ENCODE measurements at places on chromosomes 3 and 15. TPM values are rescaled to one million over a fixed set of nuclear protein-coding genes. Genes with fewer than 3 reads are reported as not detected.

- no peak for DNase-seq
Measured at GRCh38 chr3:127666676-127667075, 6.1 kb upstream of the ABTB1 start.

DNA sequence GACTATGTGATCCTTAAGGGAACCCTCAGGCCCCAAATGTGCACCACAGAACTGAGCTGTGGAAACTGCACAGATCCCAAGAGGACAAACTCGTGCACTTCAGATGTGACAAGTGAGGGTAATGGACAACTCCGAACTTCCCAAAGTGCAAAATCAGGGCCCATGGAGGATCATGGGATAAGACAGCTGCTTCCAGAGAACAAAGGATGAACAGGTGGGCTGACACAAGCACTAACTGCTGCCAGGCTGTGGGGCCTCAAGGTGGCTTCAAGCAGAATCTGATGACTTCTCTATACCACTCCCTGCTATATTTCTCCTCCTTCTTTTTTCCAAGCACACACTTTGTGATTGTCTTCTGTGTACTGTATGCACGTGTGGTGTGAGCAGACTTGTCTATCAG, 5.4 kb downstream of the TARS3 start:
- no peak for DNase-seq

DNA sequence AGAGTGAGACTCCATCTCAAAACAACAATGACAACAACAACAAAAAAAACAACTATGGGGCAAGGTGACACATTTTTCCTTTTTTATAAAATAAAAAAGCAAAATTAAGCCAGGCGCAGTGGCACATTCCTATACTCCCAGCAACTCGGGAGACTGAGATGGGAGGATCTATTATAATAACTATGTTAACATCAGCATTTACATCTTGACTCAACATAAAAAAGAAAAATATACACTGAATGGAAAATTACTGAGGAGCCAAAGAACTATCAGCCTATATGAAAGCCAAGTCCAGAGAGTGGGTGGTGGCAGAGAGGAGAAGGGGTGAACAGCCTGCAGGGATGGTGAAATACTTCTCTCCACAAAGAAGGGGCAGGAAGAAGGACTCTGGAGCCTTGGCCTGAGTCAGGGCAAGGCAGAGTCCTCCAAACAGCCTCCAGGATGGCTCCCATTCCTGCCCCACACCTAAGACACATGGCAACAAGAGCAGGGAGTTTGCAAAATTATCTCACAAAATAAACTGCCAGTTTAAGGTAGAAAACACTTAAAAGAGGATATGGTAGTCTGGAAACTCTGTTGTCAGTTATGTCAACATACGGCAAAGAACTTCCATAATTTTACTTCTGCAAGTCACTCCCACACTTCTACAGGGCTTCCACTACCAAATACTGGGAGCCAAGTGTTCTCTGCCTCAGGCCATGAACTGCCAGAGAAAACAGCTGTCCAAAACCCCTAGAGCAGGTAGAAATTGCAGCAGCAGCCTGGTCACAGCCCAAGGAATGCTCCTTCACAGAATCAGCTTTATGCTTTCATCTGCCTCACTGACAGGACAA, 25.9 kb downstream of the HSPBAP1 start:
- DNase-seq = no peak

DNA sequence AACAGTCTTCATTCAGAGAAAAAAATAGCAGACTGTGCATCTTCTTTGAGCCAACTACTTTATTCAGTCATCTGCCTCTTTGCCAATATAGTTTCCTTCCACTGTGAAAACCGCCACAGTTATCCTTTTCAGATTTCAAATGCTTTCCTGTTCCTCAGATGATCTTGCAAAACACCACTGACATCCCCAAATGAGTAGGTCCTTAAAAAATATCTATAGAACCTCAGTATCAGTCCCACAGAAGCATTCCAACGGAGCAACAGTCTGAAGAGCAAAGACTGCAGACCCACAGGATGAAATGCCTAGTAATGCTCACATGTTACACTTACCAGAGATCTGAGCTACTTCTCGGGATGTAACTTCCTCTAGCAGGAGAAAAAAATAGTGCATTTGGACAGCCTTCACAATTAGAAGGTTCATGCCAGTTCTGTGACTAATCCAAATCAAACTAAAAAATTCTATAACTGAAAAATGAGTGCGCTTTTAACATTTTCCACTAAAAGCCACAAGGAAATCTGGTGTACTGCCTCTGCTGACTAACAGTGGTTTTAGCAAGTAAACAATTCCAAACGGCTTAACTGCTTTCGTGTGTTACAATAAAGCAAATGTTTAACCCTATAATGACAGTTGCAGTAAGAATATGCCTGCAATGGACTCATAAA, at the start of gene ANKRD28:
TSS of gene ANKRD28 (minus strand) at position 338 of the 662 bp plus-strand sequence. CDS start 1,458 bp downstream, outside the sequence.
- DNase-seq = peak; percentile 89

DNA sequence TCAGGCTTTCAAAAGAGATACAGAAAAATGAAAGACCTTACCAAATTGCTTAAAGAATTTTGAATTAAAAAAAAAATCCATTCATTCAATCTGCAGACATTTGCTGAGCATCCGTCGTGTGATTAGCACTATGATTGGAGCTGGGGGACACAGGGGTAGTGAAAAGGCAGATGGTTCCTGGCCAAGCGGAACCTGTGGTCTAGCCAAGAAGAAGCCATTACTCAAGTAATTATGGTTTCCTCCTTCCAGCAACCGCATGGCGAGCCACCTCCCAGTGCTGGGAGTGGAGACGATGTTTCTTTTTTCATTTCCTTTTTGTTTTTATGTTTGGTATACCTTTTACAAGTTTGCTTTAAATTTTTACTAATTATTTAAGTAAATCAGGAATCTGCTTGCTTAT, 140.2 kb downstream of the CACNA2D3 start:
- DNase-seq = no peak

DNA sequence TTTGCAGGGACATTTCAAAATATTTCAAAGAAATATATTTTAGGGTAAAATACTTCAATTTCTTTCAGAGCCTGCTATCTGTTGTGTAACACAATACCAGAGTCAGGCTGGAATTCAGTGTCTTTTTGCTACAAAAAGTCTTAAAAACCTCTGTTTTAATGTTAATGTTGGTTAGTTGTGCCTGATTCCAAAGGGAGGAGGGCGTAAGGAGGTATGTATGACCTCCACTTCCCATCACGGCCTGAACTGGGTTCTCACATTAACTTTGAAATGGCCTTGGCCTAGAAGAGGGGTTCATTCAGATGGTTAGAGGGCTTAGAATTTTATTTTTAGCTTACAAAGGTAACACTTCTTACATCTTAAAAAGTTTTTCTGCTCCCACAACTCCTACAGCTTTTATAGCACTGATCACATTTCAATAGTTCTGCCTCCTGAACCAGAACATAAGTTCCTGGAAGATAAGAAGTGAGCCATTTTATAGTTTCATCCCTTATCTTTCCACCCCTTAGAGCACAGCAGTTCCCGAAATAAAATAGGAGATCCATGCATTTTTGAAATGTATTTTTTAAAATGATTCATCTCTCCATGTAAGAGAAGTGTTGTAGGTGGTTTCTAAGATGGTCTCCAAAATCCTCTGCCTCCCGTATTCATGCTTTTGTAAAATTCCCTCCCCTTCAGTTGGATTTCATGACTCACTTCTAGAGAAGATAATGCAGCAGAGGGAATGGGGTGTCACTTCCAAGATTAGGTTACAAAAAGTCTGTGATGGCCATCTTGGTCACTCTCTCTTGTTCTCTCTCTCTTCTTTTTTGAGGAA, 543.1 kb upstream of the NECTIN3 start:
- DNase-seq = no peak

GRCh38 chr15:40852529-40852928, 8.7 kb downstream of the SPINT1 start:
- no peak for DNase-seq

GRCh38 chr3:114706591-114707232, 412.9 kb downstream of the TIGIT start:
- DNase-seq = peak; percentile 97

GRCh38 chr3:97340940-97341339, 423.6 kb upstream of the ARL6 start:
- no peak for DNase-seq

The SLC22A13 gene
- total RNA-seq = 2.5 TPM

The IGSF10 gene
- not detected for total RNA-seq

The NEK11 gene
- 20.2 TPM for total RNA-seq

The CCDC39 gene
- total RNA-seq = not detected

The TMC3 gene
- not detected for total RNA-seq

Data from mammary epithelial cell (primary cell).